Nucleus accumbens (tissue), 56 donors: ENCODE measurements at places on chromosomes 3 and 15.

GRCh38 chr3:21216598-21216997 is 534.4 kb downstream of the ZNF385D start:
- DNase-seq, result no peak

DNA sequence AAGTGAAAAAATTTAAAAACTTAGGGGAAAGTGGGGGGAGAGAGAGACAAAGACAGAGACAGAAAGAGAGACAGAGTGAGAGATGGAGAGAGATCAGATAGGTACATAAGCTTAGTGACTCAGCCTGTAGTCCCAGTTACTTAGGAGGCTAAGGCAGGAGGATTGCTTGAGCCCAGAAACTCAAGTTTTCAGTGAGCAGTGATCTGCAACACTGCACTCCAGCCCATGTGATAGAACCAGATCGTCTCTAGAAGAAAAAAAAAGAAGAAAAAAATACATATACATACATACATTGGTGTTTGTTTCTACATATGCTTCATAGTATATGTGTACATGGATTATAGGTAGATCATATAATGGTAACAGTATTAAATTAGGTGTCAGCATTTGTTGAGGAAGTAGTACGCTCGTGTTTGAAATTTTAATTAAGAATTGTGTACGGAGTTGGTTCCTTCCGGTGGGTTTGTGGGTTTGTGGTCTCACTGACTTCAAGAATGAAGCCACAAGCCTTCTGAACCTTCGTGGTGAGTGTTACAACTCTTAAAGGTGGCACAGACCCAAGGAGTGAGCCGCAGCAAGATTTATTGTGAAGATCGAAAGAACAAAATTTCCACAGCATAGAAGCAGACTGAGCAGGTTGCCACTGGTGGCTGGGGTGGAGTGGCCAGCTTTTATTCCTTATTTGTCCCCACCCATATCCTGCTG is 38.3 kb upstream of the SNRPN start:
- DNase-seq, result no peak

DNA sequence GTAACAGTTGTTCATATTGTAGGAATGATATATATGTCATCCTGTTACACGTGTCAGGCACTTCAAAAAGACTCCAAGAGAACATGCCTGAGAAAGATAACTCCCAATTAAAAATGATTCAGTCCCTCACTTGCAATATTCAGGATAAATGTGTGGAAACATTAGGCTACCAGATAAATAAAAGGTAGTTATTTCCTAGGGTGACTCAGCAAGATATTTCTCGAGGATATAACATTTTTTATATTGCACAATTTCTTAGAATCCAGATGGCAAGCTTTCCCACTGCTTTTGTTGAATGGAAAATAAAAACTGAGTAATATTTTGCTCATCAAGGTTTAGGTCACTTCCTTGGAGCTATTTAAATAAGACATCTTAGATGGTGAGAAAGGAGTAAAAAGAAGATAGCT is 181.4 kb downstream of the GAP43 start:
- DNase-seq, result no peak

- DNase-seq, result no peak
Observed at GRCh38 chr15:68421115-68421551, 10.8 kb downstream of the ITGA11 start.

GRCh38 chr15:82014989-82015388 is 30.8 kb downstream of the MEX3B start:
- DNase-seq, result no peak

DNA sequence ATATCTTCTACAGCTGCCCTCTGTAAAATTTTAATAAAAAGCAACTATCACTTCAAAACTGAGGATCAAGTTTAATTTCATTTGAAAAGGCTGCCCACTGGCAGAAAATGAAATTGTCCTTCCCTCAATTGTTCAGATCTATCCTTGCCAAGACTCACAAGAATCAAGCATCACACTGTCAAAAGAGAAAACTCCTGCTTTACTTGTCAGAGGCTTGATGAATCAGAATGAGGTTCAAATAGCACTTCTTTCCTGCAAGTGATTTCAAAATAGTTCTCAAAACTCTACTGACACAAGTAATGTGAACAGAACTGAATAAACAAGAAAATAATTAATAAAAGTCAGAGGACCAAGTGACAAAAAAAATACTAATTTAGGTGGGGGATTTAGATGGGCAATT is 70.6 kb downstream of the GOLIM4 start:
- no peak for DNase-seq

- DNase-seq, result no peak
Observed at GRCh38 chr3:170346481-170347392, 10.8 kb upstream of the SKIL start.

GRCh38 chr15:28005004-28005527 is 94.0 kb downstream of the OCA2 start:
- DNase-seq, result no peak

GRCh38 chr3:172066880-172067796 is 27.8 kb downstream of the FNDC3B start:
- no peak for DNase-seq

DNA sequence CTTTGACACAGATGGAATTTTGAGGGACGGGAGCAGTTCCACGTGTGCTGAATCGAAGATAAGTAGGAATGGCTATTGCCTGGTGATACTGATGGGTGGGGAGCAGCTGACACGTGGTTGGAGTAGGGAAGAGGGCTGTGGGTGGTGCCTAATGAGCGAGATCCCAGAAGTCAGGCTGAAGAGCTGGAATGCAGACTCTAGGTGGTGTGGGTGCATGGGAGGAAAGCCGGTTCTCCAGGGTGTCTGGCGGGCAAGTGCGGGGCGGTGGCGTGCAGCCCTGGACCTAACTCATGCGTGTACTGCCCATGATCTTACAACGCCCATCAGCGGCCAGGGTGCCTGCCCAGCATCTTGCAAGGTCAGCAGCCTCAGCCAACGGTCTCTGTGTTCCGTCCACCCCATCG is 63.1 kb downstream of the ARNT2 start:
- DNase-seq, result no peak

DNA sequence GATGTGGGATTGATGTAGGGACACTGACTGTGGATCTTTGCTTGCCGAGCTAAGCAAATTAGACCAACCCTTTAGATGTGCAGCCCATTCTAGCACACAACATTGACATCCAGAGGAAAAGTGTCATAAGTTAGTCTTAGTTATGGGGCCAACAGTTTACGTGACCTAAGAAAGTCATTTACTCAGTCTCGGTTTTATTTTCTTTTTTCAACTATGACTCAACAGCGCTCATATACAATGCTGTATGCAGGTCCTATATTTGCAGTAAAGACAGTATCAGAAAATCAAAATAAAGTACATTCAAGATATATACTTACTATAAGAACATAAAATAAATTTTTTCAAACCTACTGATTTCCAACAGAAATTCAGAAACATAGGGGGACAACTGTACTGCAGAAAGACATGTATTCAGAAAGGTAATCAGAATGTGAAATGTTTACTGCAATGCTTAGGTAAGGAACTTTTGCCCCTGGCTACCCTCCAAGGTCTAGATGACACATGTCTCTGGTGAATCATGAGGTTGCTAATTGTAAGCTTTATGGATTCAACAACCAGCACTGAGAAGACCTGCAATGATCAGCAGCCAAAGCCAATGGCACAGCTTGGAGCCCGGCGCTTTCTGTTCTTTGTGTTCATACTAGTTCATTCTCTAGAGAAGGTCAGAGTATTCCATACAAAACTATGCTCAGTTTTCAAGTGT is 317.5 kb upstream of the CNTN6 start:
- no peak for DNase-seq

- no peak for DNase-seq
Observed at GRCh38 chr3:51718547-51719409, 11.9 kb downstream of the GRM2 start.
